ENCODE measurements at places on chromosomes 1 and 21.
A peak's percentile ranks its signal among the peaks of the same experiment; 100 is the strongest.

DNA sequence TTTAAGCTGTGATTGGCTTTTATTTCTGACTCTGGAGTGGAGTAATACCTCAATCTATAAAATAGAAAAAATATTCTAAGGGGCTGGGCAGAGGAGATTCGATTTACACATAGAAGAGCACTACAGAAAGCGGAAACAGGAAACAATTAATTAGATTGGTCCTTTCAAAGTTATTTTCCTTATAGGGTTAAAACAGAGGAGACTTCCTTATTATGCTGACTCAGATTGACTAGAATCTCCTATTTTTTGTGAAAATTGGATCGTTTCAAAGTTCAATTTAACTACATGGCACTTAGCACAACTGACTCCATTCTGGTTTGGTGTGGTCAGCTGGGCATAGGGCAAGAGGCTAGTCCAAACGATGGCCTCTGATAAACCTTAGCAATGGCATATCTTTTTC lies 48.3 kb upstream of the NCAM2 start:
- no peak for DNase-seq

DNA sequence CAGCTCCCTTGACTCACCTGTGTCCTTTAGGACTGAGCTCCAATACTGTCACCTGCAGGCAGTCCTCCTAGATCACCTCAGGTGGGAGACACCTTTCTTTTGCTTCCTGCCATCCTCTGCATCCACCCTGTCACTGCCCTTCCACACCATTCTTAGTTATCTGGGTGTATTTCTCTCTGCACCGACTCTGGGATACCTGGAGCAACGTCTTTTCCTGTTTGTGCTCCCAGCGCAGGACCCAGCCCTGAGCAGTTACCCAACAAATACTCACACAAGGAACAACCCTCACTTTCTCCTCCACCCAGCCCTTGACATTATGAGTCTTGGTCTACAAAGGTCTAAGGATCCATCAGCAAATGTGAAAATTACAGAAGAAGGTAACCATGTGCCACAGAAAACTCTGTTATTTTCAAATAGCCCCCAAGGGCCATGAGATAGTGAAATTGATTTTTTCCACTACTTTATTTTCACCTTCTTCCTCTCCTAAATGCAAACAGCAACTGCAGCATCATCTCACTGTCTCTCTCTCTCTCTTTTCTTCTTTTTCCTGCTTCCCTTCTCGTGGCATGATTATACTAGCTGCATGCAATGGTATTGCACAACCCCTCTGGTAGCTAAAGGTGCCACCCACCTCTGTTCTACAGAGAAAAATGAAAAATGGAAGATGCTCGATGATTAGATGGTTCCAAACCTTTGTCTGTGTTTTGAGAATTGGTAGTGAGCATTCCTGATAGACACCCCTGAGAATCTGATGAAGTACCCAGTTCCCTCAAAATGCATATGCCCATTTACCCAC lies 89.0 kb downstream of the MIS18A start:
- no peak for DNase-seq

GRCh38 chr1:33181921-33182341 lies at the start of gene TRIM62:
Gene TRIM62, minus strand, starts transcription at chr1:33182043. Its CDS starts 611 bp downstream, at chr1:33181432.
- peak; percentile 59 for DNase-seq

DNA sequence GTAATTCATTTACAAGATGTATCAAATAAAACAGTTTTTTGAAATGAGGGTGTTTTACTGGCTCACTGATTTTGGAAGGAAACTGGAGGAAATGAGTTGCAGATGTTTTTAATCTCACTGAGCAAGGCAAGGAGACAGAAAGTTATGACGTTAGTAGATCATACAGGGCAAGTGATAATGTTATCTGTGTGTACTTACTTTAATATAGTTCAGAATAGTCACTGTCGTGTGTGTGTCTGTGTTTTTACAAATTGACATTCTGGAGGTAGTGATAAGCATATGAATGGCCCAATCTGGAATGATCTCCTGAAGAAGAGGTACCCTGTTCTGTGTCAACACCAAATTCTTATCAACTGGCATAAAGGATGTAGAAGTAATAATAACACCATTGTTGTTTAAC lies 1.9 kb upstream of the GBP4 start:
- DNase-seq = no peak

DNA sequence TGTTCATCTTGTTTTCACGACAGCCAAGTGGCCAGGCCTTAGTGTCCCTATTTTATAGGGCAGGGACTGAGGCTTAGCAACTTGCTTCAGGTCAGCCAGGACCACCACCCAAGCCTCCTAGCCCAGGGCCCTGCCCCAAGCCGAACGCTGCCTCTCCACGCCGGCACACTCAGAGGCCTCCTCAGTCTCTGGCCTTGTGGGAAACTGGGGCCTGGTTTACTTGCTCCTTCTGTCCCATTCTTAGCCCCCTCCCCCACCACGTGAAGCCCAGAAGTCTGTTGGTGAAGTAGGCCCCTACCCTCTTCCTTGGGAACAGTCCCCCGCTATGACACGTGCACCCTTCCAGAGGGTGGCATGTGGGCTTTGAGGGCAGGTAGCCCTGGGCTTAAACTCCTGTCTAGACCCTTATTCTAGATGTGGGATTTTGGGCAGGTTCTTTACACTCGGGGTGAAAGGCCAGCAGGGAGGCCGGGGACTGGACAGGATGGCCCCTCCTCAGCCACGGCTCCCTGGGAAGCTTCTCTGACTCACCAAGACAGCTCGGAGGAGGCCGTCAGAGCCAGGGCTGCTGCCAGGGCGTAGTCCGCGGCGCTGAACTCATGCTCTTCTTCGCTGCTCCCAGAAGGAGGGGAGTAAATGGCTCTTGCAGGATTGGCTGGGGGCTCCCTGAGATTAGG lies 4.3 kb downstream of the MYOM3 start:
- no peak for DNase-seq

DNA sequence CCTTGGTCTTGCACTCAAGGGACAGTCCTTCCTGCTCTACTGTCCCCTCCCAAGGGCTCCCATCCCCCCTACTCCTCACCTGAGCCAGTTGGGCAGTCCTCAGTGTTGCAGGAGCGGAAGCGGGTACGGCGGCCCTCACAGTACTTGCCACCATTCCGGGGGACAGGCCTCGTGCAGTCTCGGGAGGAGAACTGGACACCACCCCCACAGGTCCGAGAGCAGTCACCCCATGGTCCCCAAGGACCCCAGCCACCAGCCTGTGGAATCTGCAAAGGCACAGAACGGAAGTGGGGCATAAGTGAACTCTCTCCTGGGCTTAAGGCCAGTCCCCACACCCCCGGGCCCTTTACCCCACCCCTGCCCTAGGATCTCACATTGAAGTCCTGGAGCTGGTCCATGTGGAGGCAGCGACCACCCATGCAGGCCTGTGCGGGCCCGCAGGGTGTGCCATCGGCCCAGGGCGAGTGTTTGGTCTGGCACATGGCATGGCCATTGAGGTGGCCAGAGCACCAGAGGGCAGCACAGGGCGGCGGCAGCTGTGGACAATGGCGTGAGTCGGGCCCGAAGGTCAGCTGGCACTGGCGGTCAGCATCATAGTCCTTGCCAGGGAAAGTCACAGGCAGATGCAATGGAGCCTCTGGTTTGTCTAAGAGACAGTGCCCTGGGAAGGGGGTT lies 5.2 kb downstream of the ADAMTS4 start:
- DNase-seq = no peak

- DNase-seq = no peak
These were observed 14.4 kb upstream of the BCL10 start for GRCh38 chr1:85290826-85291225.

DNA sequence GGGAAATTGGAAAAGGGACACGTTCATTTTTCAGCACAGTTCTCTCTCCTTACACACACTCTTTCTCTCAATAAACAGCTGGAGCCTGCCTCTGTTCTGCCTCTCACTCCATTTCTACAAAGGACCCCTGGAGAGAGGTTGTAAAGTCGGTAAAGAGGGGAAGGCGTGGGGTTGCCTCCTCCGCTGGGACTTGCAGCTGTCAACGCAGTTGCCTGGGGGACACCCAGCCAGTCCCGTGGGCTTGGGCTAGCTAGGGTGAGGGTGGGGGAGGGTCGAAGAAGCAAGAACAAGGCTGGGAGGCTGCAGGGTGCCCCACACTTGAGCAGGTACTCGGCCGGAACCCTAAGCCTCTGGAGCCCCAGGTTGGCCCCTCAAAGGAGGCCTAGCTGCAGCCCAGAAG lies 27.6 kb downstream of the C1orf216 start:
- no peak for DNase-seq

DNA sequence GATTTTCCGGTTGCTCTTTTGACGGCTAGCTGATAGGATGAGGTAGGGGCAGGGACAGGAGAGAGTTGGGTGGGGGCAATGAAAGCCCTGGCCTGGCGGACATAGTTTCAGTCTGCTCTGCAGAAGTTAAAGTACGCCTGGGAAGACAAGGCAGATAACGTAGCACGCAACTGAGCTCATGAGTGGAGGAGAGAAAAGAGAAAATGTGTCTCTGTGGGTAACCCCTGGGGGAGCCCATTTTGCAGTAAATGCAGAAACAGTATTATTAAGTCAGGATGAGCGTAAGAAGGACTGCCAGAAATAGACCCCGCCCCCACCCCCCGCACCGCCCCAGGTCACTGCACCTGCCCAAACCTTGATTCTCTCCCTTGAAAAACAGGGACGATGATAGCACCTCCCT lies 51.7 kb upstream of the TARBP1 start:
- DNase-seq = no peak

DNA sequence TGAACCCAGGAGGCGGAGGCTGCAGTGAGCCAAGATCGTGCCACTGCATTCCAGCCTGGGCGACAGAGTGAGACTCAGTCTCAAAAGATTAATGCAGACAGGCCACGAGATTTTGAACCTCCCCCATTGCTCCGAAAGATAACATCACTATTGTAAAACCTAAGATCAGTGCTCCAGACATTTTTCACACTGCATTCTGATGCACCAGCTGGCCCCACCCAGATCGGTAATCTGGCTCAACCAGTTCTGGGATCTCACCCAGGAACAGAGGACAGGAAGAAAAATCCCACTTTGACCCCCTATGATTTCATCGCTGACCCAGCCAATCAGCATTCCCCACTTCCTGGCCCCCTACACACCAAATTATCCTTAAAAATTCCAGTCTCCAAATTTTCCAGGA lies 10.7 kb upstream of the CSRP1 start:
- no peak for DNase-seq

DNA sequence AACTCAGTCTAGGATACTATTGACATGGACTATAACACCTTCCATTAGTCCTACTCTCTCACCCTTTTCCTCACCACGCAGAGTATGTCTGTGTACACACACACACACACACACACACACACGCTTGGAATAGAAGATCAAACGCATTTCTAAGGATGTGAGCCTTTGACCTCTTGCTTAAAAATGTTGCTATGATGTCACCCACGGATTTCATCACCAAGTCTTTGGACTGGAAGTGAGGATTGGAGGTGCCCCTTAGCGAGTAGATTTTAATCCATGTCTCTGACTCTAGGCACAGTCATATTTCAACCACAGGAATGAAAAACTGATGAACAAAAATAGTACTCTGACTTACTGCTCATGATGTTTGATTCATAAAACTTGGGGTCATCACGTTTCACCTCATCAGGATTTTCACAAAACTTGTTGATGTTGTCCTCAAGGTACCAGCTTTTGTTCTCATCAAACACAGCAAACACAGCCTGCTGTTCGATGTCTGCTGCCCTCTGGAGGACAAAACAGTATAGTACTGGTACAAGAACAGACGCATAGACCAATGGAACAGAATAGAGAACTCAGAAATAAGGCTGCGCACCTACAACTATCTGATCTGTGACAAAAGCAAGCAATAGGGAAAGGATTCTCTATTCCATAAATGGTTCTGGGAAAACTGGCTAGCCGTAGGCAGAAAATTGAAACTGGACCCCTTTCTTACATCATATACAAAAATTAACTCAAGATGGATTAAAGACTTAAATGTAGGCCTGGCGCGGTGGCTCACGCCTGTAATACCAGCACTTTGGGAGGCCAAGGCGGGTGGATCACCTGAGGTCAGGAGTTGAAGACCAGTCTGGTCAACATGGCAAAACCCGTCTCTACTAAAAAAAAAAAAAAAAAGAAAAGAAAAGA lies 39.9 kb downstream of the F5 start:
- DNase-seq = peak; percentile 23

- no peak for DNase-seq
These were observed 31.3 kb upstream of the CLCA4 start for GRCh38 chr1:86515597-86515996.

- DNase-seq = no peak
These were observed 50.7 kb upstream of the ACOT11 start for GRCh38 chr1:54497338-54497737.

DNA sequence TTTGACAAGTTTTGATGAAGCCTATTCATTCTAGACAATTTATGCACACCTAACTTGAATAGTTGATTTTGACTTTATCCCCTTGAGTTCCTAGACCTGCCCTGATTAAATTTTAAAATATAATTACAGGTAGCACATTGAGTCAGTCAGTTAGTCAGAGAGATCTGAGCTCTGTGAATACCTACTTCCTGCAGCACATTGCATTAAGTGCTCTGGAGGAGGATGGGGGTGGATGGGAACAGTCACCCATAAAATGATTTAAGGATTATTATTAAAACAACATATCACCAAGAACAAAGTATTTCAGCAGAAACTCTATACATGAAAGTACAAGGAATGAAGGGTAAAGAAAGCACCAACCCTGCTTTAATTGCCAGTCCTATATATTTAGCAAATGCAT lies 11.8 kb upstream of the RPF1 start:
- DNase-seq = no peak

DNA sequence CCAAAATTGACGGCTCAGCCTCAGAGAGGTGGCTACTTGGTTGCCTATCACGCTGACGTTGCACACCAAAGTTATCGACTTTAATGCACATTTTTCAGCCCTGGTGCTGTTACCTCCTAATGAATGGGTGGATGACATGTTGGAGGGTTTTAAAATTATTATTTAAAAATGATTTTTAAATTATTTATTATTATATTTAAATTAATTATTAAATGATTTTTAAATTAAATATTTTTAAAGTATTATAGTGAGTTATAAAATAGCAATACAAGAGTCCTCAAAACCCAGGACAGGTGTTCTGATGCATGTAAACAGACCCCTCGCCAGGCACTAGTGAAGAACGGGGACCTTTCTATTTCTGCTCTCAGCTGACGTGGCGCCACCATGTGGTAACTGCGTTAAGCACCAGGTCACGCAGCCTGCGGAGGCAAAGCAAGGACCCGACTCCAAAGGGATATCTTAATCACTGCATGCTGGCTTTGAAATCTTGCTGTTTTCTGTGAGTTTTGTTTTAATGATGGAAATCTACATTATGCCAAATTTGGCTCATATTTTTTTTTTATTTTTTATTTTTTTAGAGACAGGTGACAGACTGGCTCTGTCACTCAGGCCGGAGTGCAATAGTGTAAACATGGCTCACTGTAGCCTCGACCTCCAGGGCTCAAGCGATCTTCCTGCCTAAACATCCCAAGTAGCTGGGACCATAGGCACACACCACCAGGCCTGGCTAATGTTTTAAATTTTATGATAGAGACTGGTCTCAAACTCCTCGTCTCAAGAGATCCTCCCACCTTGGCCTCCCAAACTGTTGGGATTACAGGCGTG lies 22.6 kb downstream of the CASP9 start:
- peak; percentile 4 for DNase-seq

Measured in stimulated activated CD8-positive, alpha-beta memory T cell treated with anti-CD3 and anti-CD28 coated beads, Interleukin-7, amount 100 ng/mL, for 1 hour (primary cell).